ENCODE measurements at places on chromosomes 4 and X.

GRCh38 chr4:4254666-4255065 is 6.6 kb upstream of the TMEM128 start:
- DNase-seq: no peak

DNA sequence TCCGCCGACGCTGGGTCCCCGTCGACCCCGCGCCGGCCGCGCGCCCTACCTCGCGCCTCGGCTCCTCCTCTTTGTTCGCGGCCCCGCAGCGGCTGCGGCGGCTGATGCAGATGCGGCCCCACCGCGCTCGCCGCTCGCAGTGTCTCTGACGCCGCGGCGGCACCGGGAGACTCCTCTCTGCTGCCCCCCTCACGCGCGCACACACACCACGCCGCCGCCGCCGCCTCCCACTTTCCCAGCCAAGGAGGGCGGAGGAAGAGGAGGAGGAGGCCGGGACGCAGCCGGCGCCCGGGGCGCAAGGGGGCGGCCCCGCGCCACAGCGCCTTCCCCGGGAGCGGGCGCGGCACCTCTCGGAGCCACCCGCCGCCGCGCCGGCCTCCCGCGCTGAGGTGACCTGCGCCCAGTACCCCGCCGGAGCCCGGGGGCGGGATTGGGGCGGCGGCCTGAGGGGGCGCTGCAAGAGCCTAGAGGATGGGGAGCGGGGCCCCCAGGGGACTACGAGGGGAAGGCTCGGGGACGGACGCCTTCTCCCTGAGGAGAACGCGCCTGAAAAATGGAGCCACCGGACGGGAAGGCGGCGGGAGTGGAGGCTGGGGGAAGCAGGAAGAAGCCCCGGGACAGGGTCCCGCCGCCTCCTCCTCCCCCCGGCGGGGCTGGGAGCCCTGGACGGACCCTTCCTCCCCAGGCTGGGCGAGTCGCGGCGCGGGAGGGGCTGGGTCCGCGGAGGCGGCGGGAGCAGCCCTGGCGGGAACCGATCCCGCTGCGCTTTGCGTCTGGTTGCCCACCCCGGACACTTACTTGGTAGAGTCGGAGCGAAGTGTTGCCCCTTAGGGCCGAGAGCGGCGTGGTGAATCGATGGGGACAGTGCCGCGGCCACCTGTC is at the start of gene SH3RF1:
SH3RF1 (minus strand) TSS at position 147 of the 882 bp plus-strand sequence. CDS start 1,744 bp downstream, outside the sequence.
- DNase-seq: no peak

GRCh38 chr4:150411520-150411919 is 170.4 kb upstream of the MAB21L2 start:
- no peak for DNase-seq

- DNase-seq: no peak
These were observed 110.1 kb downstream of the LARP7 start for GRCh38 chr4:112747036-112747435.

DNA sequence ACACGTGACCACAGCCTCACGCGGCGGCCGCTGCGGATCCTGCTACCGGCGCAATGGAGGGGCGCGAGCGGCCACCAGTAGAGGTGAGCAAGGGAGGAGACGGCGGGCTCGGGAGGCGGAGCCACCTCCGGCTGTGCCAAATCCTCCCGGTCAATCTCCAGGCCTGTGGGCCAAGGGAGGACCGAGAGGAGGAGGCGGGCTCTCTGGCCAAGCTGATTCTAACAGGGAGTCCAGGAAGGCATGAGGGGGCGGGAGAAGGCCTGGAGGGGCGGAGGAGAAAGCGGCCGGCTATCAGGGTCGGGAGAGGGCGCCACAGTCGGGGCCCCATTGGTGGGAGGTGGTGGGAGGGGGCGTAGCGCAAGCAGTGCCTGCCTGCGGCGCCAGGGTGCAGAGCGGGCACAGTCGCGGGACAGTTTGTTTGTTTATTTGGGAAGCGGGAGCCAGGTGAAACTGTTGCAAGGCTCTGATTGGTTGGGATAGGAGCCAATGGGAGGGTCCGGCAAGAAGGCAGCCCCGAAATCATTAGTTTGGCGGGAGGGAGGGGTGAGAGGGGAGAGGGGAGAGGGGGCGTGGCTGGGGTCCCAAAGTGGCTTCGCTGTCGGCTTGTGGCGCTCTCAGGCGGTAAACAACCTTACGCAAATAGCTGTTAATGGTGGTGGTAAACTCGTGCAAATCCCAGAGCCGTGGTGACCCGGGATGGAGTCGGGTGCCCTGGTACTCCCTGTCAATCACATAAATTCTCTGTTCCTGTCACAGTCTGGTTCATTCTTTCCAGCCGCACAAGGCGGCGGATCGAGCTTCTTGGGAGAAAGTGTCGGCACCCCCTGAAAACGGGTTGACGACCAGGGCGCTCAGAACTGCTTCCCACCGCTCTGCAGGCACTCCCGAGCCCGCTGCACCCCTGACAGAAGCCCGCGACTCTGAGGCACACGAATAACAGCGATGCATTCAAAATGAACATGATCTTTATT is at the start of gene IRS4:
IRS4 (minus strand) TSS at position 55 of the 971 bp plus-strand sequence.
- no peak for DNase-seq

DNA sequence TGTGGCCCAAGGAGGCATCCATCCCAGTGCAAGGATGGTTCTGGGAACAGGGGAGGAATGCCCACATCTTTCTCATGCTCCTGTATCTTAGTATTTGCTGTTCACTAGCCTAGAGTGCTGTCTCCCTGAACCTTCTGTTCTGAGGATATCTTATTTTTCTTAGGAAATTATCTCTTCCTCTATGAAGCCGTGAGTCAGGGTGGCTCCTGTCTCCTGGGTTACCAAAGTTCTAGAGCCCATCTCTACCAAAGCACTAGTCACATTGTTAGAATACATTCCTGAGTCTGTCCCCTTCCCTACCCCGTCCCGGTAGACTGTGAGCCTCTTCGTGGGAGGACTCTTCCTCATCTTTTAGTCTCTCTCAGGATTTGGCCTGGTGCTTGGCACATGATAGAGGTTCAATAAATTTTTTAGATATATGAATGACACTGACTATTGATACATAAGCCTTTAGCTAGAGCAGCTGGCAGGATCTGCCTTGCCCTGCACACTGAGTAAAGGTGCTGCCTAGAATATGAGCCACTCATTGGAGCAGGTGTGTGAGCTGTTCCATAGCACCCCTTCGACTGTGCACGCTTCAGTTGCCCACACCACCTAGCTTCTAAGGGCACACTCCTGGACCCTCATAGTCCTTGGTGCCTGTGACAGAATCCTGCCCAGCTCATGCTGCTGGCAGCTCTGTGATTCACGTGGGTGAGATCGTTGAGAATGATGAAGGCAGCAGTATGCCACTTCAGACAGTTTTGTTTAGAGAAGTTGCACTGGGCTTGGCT is 13.3 kb downstream of the CXCR3 start:
- DNase-seq: no peak

GRCh38 chrX:101685923-101686322 is 26.3 kb upstream of the ARMCX2 start:
- no peak for DNase-seq

- DNase-seq: no peak
These were observed 25.3 kb upstream of the EPGN start for GRCh38 chr4:74282926-74283325.

GRCh38 chrX:136147976-136148375 is 643 bp downstream of the FHL1 start:
- no peak for DNase-seq
